HepG2 (cell line): ENCODE measurements at places on chromosomes 11 and 22.

GRCh38 chr11:68211546-68211945 is 1.6 kb downstream of the KMT5B start:
- no peak for DNase-seq

DNA sequence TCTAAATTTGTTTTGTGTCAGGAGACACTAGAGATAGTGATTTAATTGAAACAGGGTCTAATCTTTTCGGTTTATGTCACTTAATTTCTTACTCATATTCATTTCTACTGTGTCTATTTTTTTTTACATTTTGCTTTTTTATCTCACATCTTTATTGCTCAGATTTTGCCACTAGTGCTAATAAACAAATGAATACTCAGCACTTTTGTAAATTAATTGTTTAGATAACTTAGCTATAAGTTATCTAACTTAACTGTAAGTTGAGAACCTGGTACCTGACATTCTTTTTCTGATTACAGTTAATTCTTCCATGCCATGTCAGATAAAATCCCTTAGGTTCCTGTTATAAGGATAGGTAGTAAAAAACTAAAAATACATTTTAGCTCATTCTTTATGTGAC is 22.1 kb upstream of the OR5M8 start:
- DNase-seq, result no peak

DNA sequence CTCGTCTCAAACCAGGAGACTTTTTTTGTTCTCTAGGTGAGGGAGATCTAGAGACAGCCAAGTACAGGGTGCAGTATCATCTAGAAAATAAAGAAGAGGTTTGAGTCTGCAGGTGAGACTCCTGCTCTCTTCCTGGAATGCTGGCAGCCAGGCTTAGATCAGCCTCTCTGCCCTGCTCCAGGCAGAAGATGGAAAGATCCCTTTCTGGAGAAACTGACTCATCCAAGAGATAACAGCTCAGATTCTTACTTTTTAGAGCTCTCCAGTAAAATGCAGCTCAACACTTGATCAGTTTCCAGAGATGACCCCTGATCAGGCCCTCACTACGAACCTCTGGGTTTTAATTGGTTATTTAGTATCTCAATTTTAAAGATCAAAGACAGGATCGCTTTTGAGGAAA is 44.6 kb upstream of the EHF start:
- DNase-seq, result no peak

DNA sequence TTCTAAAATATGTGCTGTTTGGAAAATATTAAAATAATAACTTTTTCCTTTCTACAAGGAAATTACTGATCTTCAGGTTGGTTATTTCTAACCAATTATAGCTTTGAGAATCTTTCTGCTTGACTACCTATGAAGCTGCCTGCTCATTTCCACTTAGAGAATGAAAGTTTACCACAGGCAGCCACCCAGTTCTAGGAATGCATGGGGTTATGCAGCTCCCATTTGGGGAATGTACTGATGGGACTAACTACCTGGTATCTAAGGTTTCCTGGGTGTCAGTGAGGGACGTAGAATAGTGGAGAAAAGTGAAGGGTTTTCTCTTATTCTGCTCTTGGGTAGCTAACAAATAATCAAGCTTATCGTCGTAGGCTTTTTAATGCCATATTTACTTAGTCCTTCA is 73.4 kb downstream of the DEUP1 start:
- DNase-seq, result no peak

GRCh38 chr22:20953668-20954500 is 13.2 kb upstream of the AIFM3 start:
- peak; percentile 67 for DNase-seq

GRCh38 chr11:73760135-73760678 is 667 bp downstream of the RAB6A start:
- DNase-seq, result no peak

- DNase-seq, result peak; percentile 54
These were observed 84.7 kb downstream of the TTC28 start for GRCh38 chr22:28594797-28595462.
